Activated T-cell treated with anti-CD3 and anti-CD28 coated beads for 4 hours (primary cell): ENCODE measurements at places on chromosomes 3 and 15.
A peak's percentile ranks its signal among the peaks of the same experiment; 100 is the strongest.

DNA sequence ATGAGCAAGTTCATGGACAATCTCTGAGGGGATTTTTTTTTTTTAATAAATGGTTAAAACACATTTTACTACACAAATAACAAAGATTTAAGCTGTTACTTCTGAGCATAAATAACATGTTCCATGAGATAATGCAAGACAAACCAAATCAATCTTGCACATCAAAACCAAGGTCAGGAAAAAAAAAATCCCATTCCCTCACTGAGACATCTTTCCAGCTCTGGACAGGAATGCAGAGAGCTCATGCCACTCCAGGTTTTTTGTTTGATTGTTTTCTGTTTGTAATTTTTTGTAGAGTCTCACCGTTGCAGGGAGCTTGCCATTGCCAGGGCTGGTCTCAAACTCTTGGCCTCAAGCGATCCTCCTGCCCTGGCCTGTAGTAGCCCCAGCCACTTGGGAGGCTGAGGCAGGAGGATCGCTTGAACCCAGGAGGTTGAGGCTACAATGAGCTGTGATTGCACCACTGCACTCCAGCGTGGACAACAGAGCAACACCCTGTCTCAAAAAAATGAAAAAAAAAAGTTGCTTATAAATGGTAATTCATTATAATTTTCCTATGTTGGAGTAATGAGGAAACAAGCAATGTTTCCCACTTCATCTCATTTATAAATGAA is 14.0 kb downstream of the OSBPL10 start:
- DNase-seq: no peak

GRCh38 chr3:111311126-111311525 is 230.9 kb upstream of the CD96 start:
- DNase-seq: no peak

GRCh38 chr3:166110102-166110501 is 272.9 kb upstream of the BCHE start:
- no peak for DNase-seq

DNA sequence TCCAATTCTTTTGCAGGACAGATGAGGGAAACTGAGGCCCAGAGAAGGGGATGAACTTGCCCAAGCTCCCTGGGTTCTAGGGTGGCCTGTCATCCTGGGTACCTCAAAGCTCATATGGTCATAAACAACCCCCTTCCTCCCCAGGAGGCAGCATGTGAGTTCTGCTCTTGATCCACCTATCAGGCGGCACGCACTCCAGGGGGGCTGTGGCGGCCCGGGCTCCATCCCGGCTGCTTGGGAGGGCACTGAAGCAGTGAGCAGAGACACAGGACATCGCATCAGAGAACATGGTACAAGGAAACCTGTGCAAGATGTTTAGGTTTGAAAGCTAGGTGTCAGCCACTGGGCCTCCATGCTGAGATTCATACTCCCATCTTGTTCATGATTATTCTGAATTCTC is 34.2 kb downstream of the CPN2 start:
- DNase-seq: no peak

DNA sequence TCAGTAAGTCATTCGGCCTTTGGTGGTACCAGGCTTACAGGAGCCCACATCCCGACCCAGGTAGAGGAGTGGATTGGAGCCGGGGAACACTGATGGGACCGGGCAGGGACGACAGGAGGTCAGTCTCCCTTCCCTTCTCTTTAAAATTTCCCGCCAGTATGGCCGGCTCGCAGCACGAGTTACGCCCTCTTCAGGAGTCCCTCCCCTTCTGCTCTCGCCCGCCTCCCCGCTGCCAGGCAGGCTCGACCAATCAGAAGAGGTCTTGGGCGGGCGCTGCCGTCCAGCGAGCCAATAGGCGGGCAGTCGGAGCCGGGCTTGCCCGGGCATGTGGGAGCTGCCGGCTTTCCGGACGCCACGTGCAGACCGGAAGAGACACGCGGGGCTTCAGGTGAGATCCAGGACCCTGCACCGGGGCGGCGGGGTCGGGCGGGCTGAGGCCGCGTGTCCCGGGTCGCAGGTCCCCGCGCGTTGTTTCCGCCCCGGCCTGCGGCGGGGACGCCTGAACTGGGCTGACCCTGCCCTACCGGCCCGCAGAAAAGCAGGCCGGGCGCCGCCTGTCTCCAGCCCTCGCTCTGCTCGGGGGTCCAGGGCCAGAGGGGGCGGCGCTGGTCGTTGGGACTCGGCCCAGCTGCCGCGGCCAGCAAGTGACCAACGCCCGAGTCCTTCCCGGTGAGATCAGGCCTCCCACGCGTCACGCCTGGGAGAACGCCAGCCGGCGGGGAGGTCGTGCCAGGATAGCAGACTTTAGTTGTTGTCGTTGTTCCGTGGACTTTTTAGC is at the start of gene AEN:
AEN (plus strand) TSS at position 346 of the 778 bp plus-strand sequence. CDS start 4,870 bp downstream, outside the sequence.
- DNase-seq: peak; percentile 92

DNA sequence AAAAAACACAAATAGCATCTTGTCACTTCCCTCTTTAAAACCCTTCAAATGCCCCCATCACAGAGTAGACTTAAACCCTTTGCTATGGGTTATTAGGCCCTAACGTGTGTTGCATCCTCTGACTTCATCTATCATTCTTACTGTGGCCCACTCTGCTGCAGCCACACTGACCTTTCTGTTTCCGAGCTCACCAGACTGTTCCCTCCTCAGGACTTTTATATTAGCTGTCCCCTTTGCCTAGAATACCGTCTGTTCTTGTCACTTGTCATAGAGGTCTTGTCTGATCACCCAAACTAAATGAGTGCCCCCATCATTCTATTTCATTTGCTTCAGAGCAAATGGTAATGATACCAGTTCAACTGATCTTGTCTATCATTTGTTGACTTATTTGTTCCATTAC is 877 bp upstream of the FEM1B start:
- no peak for DNase-seq

DNA sequence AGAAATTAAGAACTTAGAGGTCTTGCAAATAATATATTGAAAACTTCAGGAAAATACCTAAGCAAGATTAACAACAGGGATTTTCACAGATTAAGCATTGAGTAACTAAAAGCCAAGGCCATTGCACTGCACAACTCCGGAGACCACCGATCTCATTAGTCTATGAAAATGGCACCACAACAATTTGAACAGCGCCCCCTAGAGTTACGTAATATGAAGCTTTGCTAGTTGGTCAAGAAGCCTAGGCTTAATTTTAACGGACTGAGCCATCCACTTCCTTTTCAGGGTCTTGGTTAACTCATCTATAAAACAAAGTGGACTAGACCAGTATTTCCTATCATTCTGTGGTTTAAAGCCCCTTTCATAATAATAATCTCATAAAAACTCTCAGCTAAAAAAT is 24.8 kb downstream of the TMEM212 start:
- no peak for DNase-seq

DNA sequence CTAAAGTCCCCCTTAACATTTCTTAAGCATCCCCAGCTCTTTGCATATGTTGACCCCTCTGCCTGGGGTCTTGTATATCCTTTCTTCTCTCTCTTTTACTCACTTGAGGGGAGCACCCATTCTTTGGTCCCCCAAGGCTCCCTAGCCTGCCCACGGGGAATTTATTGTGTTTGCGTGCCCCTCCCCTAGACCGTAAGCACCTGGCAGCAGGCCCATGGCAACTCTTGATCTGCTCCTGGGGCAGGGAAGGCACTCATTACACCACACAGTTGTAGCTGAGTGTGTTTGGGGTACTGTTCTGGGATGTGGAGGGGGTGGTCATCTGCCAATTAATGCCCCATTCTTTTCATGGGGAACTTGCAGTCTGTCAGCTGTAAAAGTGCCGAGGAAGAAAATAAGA is 27.3 kb upstream of the SMAD6 start:
- no peak for DNase-seq

DNA sequence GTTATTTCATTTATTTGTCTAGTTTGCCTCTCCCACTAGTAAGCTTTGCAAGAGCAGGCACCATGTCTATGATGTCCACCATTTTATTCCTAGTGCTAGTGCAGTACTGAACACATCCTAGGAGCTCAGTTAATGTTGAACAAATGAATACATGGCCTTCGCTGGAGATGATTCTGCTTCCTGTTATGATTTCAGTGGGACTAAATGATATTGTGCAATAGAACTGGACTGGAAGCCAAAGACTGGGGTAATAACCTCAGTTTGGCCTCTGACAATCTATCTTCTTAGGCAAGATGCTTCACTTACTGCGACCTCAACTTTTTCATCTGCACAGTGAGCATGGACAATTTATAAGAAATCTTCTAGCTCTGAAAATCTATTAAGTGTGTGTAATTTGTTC is 191.3 kb downstream of the ADAMTSL3 start:
- DNase-seq: no peak

DNA sequence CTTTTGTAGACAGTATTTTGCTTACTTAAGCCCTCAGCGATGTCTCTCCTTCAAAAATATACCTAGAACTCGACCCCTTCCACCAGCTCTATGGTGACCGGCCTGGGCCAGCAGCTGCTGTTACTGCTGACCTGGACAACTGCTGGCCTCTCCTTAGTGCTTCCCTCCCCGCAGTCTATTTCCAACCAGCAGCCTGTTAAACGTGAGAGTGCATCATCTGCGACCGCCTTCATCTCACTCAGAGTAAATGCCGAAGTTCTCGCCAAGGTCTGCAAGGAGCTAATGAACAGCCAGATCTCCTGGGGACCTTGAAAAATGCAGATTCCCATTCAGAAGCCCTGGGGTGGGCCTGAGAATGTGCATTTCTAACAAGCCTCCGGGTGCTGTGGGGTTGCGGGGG is 86.7 kb downstream of the RPLP1 start:
- no peak for DNase-seq

GRCh38 chr3:6640907-6641306 is 220.0 kb upstream of the GRM7 start:
- no peak for DNase-seq

GRCh38 chr3:73144276-73144675 is 82.8 kb downstream of the EBLN2 start:
- no peak for DNase-seq

GRCh38 chr3:134039161-134039862 is 9.6 kb upstream of the SLCO2A1 start:
- DNase-seq: no peak

DNA sequence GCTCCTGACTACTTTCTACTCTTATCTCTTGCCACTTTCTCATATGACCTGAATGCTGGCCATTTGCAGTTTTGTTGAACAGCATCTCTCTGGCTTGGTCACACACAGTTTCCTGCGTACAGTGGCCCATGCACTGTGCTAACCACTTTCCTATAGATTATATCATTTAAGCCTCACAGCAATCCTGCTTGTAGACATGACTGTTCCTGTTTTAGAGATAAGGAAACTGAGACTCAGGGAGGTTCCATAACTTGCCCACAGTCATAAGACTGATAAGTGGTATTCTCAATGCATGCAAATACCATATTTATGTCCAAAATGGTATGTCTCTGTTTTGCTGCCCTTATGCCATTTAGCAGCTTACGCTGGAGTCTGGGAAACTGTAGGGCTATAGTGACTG is 229.5 kb downstream of the NR1D2 start:
- no peak for DNase-seq

- no peak for DNase-seq
These were observed 415.0 kb downstream of the NTRK3 start for GRCh38 chr15:87841426-87841998.

DNA sequence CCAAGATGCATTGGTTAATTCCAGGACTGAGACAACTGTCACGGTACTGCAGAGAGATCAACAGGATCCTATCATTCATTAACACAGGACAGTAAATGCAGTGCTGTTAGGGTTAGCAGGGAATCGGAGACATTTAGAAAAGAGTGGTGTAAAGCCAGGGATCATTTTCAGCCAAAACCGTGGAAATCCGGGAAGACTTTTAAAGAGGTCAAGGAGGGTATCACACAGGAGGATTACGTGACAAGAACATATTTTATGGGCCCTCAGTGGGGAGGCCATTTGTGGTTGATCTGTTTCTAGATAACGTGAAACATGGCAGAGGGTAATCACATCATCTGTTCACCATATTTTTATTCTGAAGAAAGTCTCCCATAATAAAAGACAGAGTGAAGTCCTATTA is 216.1 kb downstream of the PTPRG start:
- no peak for DNase-seq
